Inflammatory macrophage (primary cell): ENCODE measurements at places on chromosomes 7 and 10.

- peak; percentile 45 for DNase-seq
Observed at GRCh38 chr7:38374507-38374906, 101.1 kb upstream of the TARP start.

GRCh38 chr10:82883603-82884002 lies 1008.6 kb downstream of the NRG3 start:
- no peak for DNase-seq

- no peak for DNase-seq
Observed at GRCh38 chr7:33792547-33793105, 112.7 kb upstream of the BMPER start.

DNA sequence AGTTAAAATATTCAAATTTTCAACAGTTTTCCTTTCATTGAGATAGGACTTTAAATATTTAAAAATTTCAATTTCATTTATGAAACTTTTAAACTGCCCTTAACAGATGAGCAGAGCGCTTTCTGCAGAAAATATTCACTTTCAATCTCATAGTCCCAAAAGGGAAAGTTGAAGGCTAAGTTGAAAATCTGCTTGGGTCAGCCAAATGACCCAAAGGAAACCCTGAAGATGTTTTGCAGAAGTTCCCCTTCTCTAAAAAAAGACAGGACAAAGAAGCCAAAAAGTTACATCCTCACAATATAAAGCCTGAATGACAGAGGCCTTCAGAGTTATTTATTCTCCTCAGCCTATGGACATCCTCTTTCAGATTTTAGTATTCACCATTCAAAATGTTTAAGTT lies 17.6 kb upstream of the SCIN start:
- DNase-seq: peak; percentile 42

DNA sequence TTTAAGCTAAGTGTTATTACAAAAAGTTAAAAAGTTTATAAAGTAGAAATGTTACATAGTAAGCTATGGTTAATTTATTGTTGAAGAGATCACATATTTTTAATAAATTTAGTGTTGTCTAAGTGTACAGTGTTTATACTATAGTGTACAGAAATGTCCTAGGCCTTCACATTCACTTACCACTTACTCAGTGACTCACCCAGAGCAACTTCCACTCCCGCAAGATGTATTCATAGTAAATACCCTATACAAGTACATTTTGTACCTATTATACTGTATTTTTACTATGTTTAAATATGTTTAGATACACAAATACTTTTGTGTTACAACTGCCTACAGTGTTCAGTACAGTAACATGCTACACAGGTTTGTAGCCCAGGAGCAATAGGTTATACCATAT lies 69.2 kb downstream of the DNAJC1 start:
- no peak for DNase-seq

GRCh38 chr7:2878306-2878705 lies 34.2 kb upstream of the GNA12 start:
- DNase-seq: no peak

GRCh38 chr10:78616125-78616695 lies 452.6 kb upstream of the ZMIZ1 start:
- no peak for DNase-seq

GRCh38 chr7:155484483-155485399 lies 26.8 kb downstream of the EN2 start:
- no peak for DNase-seq
